ENCODE measurements at places on chromosomes 7 and 10.

- DNase-seq, result no peak
Measured at GRCh38 chr10:14326581-14326980, 4.1 kb downstream of the FRMD4A start.

DNA sequence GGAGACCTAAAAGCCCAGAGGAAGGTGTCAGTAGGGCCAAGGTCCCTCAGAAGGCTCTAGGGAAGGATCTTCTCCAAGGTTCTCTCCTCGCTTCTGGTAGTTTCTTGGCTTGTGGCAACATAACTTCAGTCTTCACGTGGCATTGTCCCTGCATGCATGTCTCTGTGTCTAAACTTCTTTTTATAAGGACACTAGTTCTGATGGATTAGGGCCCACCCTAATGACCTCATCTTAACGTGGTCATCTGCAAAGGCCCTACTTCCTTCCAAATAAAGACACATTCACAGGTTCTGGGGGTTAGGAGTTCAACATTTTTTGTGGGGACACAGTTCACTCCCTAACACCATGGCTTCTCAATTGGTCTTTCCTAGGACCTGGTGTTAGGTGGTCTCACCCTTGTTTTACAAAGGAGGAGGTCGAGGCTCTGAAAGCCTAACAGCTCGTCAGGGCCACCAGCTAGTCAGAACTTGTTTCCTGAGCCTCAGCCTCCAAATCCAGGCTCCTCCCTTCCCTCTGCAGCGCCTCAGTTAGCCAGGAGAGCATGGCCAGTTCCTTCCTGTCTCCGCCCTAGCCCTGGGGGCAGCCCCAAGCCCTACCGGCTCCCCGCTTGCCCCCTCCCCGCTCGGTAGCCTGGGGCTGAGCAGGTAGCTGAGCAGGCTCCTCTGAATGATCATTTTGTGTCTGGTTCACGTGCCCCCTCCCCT is 109.7 kb upstream of the PPIF start:
- no peak for DNase-seq

DNA sequence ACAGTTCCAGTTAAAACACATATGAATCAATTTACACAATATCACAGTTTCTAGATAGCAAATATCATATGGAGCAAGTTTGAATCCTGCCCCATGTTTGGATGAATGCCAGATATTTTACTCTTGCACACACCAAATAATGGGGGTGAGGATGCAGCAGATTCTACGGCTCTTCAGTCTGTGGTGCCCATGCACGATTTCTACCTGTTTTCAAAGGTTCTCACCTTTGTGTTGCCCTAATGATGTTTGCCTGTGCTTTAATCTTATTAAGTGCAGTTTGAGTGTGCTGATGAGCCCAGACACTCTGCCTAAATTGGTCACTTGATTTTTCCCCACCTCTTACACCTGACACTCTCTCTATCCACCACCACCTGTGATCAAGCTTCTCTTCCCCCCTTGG is 119.6 kb downstream of the NPY start:
- DNase-seq, result no peak

DNA sequence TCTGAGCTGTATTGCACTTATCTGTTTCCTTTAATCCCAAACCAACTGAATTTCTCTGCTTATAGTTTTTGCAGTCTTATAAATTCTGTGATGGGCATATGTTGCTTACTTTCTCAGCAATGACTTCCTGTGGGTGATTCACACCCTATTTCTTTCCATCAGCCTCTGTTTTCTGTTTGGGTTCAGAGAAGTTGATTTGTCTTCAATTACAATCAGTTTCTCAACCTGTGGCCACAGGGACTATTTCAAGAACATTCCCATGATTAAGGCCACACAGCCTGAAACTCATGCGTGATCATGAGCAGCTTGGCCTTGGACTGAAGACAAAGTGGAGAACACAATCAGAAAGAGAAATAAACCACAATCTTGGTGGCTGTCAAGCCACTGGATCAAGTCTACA is 1174.6 kb upstream of the C7orf33 start:
- no peak for DNase-seq

DNA sequence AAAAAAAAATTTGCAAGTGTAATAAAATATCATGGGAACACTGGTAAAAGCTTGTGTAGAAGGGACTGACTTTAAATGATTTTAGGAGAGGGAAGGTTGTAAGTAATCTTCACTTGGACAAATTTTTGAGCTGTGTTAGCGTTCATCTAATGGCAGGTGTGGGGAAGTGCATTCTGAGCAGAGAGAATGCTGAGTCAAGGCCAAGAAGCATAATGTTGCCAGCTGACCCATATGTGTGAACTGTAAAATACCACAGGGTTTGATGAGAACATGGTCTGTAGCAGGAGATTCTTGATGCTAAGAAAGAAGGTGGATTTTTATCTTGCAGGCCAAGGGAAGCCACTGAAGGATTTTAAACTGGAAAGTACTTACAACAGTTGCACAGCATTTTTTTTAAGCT is 98.2 kb upstream of the ZNF32 start:
- no peak for DNase-seq

GRCh38 chr7:124777268-124777667 is 11.7 kb upstream of the GPR37 start:
- DNase-seq, result no peak

- DNase-seq, result no peak
Measured at GRCh38 chr10:80173466-80173865, 31.9 kb downstream of the ANXA11 start.

- DNase-seq, result no peak
Measured at GRCh38 chr7:135454060-135454459, 55.8 kb downstream of the CNOT4 start.

- DNase-seq, result no peak
Measured at GRCh38 chr7:11957956-11958355, 126.0 kb upstream of the THSD7A start.

DNA sequence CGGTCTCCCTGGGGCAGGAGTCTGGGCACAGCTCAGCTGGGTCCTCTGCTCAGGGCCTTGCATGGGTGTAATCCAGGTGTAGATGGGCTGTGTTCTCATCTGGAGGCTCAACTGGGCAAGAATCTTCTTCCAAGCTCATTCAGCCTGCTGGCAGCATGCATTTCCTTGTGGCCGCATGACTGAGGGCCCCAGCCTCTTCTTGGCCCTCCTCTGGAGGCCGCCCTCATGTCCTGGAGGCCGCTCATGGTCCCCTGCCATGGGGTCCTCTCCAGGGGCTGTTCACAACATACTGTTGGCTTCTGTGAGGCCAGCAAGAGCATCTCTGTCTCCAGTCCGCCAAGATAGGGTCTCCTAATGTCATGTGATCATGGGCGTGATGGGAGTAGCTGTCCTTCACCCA is 437.5 kb upstream of the FOXK1 start:
- DNase-seq, result no peak

GRCh38 chr7:45889367-45890067 is 1.2 kb downstream of the IGFBP1 start:
- DNase-seq, result no peak

DNA sequence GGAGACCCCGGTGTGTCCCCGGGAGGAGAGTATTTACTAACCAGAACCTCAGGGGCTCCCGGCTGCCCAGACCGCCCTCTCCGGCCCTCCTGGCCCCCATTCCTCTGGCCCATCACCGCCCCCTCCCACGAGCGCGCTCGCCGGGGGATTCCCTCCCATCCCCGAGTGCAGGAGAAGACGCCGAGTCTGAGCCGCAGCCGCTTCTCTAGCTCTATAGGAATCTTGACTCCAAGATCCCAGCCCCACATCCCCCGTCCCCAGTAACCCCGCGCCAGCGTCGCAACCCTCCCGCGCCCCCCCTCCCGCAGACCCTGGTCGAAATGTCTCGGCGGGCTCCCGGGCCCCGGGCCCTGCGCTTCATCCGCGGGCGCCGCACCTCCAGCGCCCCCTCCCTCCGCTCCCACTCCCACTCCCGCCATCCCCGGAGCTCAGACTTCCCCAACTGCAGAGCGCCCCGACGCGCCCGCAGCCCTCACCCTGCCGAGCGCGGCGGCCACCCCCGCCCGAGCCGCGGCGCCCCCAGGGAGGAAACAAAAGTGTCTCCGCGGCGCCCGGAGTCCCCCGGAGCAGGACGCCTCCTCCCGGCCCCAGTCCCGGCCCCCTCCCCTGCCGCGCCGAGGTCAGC is 541 bp downstream of the ELMO1 start:
- peak; percentile 29 for DNase-seq

- DNase-seq, result no peak
Measured at GRCh38 chr10:26780793-26781601, 79.8 kb downstream of the ABI1 start.

- no peak for DNase-seq
Measured at GRCh38 chr10:44015702-44016500, 367.2 kb upstream of the ZNF32 start.

GRCh38 chr10:113604572-113604971 is 51.7 kb downstream of the HABP2 start:
- no peak for DNase-seq

- no peak for DNase-seq
Measured at GRCh38 chr10:94213001-94213530, 149.7 kb downstream of the NOC3L start.

- no peak for DNase-seq
Measured at GRCh38 chr7:37329940-37330339, 118.7 kb downstream of the ELMO1 start.

DNA sequence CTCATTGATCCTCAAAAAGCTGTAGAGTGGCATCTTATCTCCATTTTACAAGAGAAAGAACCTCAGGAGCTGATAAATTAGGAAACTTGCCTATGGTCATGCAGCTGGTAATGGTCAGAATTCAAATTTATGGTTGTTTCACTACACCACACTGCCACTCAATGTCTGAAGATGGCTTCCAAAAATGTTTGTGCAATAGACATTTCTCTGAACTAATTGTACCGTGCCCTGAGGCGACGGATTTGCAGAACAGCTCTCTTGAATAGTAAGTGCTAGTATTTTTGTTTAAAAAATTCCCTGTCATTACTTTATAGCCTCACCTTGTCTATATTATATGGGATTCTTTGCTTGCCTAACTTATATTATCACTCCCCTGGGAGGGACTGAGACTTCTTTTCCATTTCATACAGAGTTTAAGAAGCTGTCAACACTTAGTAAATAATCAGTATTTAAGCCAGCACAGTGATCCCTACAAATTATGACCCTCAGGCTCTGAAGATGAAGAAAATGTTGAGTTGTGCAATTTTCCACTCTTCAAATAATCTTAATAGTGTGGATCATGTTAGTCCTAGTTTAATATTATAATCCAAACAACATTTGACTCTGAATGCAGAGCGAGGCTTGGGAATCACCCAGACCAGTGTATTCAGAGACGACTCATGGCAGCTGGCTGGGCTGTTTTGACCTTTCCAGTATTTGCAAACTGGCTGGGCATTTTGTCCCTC is 346.6 kb downstream of the PTEN start:
- DNase-seq, result no peak

DNA sequence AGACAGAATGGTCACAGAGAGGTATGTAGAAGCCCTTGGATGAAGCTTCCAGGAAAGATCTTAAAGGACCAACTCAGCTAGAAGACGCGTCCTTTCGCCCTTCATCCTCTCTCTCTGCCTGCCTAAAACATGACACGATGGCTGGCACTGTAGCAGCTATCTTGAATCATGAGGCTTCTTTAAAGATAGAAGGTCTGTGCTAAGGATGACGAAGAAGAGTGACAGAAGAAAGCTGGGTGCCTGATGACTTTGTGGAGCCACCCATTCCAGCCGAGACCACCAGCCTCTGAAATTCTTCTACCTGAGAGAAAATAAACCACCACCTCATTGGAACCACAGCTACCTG is 25.5 kb downstream of the WDR86 start:
- DNase-seq, result no peak

DNA sequence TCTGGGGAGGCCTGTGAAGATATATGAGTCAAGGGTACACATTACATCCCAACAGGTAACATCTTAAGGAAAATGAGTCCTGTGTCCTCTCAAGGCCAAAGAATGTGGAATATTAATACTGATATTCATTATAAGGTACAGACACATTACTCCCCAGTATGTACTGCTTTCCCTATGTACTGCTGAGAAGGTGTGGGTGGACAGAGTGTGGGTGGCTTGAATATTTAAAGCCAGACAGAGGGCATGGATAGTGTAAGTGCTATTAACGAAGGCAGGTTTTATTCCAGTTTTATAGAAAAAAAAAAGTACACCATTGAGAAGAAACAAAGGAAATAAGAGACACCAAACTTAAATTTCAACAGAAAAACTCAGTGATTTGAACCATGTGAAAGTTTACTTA is 1054.4 kb downstream of the XPNPEP1 start:
- DNase-seq, result no peak

DNA sequence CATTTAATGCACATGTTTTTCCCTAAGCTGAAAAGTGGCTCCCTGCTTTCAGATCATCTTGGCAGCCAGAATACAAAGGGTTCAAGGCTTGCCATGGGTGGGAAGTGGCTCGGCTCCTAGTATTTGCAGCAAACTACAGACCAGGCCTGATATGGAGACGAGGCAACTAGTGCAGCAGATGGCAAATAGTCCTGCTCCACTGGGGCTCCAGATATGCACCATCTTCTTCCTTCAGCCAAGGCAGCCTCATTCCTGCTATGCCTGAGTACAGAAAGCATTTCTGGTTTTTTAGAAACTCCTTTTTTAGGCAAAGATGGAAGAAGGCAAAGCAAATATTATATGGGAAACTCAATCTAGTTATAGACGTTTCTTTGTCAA is 23.9 kb downstream of the LRRC4 start:
- no peak for DNase-seq

DNA sequence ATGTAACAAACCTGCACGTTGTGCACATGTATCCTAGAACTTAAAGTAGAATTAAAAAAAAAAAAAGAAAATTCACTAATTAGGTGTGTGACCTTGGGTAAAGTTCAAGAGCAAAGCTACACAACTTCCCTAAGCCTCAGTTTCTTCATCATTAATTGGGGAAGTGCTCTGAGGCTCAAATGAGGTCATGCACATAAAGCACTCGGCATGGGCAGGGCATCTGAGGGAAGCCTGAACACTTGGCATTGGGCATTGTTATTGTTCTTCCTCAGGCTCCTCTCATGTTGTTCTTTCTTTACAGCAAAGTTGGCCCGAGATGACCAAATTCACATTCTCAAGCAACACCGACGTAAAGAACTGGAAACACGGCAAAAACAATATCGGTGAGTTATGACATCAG is 21.5 kb downstream of the ALOX5 start:
- no peak for DNase-seq

DNA sequence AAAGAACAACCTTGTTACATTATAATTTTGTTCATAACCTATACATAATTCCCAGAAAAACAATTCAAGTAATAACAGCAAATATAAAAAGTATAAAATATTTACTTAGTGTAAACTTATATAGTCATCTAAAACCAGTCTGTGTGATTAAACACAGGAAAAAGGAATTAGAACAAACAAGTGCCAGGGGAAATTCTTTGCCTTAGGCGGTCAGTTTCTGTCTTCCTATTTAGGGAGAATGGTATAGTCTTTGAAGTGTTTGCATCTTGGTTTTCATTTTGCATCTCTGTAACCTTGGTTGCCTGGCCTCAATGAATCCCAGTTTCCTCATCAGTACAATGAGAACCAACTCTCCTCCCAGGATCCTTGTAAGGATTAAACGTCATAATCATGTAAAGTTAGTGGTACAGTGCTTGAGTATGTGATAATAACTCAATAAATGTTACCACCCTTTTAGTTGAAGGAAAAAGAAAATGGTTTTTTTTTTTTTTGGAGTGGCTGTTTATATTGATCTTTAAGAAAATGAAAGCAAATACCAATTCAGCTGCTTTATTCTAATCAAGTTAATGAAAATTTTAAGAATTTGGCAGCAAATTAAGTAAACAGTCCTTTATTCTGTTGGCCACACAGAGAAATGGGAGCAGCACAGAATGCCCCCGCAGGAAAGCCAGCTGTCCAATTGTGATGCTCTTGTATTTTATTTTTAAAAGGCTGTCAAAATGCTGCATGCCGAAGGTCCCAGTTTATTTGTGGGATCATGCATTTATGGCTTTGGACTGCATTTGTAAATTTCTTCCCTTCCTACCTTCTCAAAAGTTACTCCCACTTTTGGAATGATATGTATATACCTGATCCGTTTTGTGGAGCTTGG is 61.8 kb downstream of the SHH start:
- DNase-seq, result no peak

Measured in stimulated activated CD4-positive, alpha-beta T cell treated with anti-CD3 and anti-CD28 coated beads, Interleukin-15, amount 100 ng/mL, for 1 hour (primary cell).